Iris pigment epithelial cell (primary cell): ENCODE measurements at places on chromosomes 2 and 18.
A peak's percentile ranks its signal among the peaks of the same experiment; 100 is the strongest.

- peak; percentile 33 for DNase-seq
Measured at GRCh38 chr2:239399921-239400595, 762 bp downstream of the HDAC4 start.

GRCh38 chr18:38826247-38826646, 1260.6 kb upstream of the CELF4 start:
- no peak for DNase-seq

- DNase-seq, result no peak
Measured at GRCh38 chr2:40271094-40271493, 180.8 kb downstream of the SLC8A1 start.

- DNase-seq, result peak; percentile 5
Measured at GRCh38 chr2:137348301-137348700, 583.0 kb downstream of the THSD7B start.

DNA sequence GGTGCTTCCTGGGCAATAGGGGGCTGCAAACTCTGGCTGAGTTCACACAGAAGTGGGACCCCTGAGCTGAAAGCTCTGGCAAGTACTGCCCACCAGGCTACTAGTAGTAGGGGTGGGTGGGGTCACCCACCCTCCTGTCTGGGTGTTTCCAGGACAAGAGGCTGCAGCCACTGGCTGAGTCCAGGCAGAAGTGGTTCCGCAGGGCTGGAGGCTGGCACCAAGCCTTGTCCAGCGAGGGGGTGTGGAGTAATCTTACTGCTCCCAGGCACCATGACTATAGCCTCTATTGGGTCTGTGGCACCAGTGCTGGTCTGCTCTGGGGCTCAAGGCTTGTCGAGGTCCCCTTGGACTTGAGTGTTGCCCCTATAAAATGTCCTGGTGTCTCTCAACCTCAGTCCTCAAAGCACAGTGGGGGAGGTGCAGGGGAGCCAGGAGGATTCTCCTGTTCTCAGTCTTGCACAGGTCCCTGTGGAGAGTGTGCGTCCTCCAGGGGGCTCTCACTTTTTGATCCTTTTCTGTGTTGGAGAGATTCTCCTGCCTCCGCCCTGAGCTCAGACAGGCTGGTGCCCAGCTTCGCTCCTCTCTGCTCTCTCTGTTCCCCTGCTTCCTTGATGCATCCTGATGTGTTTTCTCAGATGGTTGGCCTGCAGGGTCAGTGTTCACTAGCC, 48.1 kb downstream of the NUP35 start:
- DNase-seq, result no peak

GRCh38 chr2:100241236-100241635, 81.1 kb downstream of the LONRF2 start:
- no peak for DNase-seq

- DNase-seq, result no peak
Measured at GRCh38 chr2:233852056-233852455, 2.3 kb downstream of the HJURP start.

- peak; percentile 14 for DNase-seq
Measured at GRCh38 chr2:145682546-145683157, 1162.7 kb upstream of the ZEB2 start.

- peak; percentile 74 for DNase-seq
Measured at GRCh38 chr2:55616551-55617174, 759 bp downstream of the PPP4R3B start.

GRCh38 chr2:100460904-100461530, 9.3 kb upstream of the NMS start:
- DNase-seq, result no peak

GRCh38 chr2:24509840-24510239, 18.8 kb downstream of the NCOA1 start:
- no peak for DNase-seq

DNA sequence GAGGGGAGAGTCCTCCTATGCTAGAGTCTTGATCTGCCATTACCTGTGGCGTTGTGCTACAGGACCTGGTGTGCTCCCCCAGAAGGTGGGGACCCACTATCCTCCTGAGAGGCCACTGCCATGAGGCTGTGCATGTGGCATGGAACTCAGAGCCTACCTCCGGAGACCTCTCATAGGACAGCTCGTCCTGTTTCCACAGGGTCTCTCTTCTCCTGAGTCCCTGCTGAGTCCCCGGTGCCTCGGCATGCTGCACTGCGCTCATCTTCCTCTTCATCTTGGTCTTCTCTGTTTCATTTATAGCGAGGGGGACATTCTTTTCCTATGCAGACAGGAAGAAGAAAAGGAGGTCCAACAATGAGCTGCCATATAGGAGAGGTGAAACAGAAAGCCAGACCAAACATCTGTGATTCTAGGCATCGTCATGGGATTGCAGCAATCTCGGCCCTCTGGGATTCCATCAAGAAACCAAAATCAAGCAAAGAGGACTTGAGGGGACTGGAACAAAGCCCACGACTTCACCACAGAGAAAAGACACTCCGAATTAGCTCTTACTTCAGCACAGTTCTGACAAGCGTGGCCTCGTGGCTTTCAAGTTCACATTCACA, 83.7 kb downstream of the KCNF1 start:
- DNase-seq, result no peak

- no peak for DNase-seq
Measured at GRCh38 chr2:113277474-113278072, 1.1 kb downstream of the PAX8 start.

GRCh38 chr18:811182-811891, 705 bp downstream of the YES1 start:
- DNase-seq, result peak; percentile 35

- no peak for DNase-seq
Measured at GRCh38 chr2:138771534-138771933, 8.7 kb downstream of the NXPH2 start.

GRCh38 chr2:20551945-20552328, 99.0 kb downstream of the HS1BP3 start:
- no peak for DNase-seq

GRCh38 chr2:27420996-27421395, 7.4 kb upstream of the NRBP1 start:
- no peak for DNase-seq

DNA sequence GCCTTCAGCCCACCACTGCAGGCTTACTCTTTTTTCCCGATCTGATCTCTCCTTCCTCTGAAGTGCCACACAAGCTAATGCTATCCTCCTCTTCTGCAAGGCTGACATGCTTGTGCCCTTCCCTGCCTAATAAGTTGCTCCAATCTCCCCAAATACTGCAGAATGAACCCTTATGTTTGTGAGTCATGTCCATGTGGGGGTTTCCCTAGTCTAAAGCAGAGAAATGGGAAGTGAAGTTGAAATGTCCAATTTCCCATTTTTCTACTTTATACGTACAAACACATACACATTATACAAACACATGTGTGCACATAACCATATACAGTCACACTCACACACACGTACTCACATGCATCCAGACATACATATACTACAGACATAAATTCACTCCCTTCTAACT, 288.1 kb upstream of the CELF4 start:
- DNase-seq, result no peak

GRCh38 chr2:136136931-136137330, 19.0 kb upstream of the CXCR4 start:
- no peak for DNase-seq

DNA sequence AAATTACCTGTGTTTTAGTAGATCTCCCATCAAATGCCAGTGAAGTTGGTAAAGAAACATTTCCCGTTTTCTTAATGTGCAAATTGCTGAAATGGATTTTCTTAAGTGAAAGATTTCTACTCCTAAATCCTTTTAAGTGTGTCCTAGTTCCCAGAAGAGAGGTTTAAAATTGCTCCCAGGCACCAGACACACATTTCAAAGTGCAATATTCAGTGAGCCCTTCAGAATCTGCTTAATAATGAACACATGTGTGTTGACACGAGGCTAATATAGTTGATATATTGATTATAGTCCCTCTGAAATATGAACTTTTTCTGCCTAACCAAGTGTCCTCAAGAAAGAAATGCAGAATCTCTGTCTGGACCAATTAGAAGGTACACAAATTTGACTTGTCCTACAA, 861.7 kb upstream of the CNTNAP5 start:
- no peak for DNase-seq

DNA sequence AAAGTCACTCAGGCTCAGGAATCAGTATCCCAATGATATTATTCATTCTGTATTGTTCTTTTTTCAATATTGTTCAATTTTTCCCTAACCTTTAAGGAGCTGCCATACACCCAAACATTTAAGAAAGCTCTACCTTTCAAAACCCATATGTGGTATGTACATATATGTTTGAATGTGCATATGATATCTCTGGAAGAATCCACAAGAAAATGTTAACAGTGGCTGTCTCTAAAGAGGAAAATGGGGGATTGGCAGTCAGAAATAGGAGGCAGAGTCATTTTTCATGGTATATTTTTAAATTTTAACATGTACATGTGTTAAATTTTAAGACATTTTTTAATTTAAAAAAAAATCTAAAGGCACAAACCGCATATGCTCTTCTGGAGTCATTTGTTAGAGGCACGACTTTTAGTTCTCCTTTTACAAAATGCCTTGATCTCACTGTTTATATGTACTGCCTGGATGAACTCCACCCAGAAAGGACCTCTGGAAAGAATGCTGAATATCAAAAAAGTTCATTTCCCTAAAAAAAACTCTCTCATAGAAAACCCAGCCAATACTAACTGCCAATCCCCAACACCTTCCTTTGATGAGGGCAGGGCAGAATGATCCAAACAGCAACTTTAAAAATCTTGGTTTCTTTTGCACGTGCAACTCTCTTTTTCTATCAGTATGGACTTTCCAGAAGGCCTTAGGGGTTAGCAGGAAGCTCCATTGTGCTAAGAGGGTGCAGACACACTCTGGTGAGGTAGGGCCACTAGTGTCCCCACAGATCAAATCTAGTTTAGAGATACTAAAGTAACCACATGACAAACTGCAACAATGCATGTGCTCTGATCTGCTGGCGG, 23.6 kb downstream of the KCTD1 start:
- DNase-seq, result no peak

DNA sequence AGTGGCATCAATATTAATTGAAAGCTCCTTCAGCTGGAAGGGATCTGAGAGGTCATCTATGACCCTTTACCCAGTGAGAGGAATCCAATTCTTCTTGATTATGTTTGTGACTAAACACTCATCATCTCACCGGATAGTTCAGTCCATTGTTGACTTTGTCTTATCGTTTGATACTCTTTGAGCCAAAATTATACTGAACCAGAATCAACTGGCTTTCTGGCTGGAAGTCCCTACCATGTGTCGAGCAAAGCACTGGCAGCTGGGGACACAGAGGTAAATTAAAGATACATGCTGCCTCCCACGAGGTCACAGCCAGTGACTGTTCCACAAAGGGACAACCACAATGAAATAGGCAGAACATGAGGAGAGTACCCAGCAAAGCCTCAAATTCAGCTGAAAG, 91.4 kb upstream of the FHL2 start:
- no peak for DNase-seq

GRCh38 chr2:155363349-155363888, 664.9 kb downstream of the KCNJ3 start:
- no peak for DNase-seq

- no peak for DNase-seq
Measured at GRCh38 chr2:133204421-133204820, 363.8 kb downstream of the NCKAP5 start.

DNA sequence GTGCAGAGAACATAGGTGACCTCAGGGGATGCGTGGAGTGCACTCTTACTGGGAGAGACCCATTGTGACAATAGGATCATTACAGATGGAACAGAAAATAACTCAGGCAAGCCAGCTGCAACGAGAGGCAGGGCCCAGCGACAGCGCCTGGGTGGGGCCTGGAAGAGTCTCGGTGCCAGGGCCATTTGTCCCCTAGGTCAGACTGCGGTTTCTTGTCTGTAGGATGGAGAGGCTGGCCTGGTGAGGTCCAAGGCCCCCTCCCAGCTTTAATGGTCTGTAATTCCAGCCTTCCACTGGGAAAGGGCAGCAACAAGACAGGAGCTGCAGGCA, 208.6 kb upstream of the APCDD1 start:
- no peak for DNase-seq

GRCh38 chr2:33358878-33359277, 117.6 kb upstream of the RASGRP3 start:
- DNase-seq, result no peak

DNA sequence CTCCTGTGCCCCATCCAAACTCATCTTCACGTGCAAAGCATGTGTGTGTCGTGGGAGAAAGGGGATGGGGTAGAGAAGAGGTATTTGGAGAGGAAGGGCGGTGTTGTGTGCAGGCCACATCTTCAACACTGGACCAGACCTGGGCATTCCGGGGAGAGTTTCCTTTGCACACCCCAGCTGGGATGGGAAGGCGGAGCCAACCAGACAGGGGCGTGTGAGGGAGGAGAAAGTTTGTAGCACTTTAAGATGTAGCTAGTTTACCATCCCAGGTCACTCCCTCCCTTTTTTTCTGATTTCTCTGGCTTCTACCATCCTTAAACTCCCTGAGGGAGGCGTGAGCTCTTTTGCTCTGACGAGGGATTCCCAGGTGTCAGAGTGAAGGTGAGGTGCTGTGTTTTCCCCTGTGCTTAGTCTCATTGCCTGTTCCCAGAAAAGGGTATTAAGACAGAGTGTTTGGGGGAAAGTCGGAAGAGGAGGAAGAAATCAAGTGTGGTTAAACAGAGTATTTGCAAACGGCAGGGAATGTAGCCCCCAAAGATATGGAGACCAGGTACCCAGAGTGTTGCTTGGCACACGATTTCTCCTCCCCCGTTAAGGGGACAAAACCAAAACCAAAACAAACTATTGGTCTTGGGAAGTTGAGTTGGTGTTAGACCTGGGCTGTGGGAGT, 1.6 kb downstream of the SETBP1 start:
- DNase-seq, result no peak
